Osteoblast (primary cell): ENCODE measurements at places on chromosomes 3 and 15.
A peak's percentile ranks its signal among the peaks of the same experiment; 100 is the strongest.

- peaks cover 21% of the 10 kb centered on the region for H3K4me1 ChIP-seq
- DNase-seq, result no peak
- H3K36me3 ChIP-seq, result no peaks in the 10 kb centered on the region
- H3K4me3 ChIP-seq, result no peak overlapping the region
- H3K27ac ChIP-seq, result no peak overlapping the region
These were observed 23.4 kb upstream of the NOX5 start for GRCh38 chr15:68990992-68991500.

DNA sequence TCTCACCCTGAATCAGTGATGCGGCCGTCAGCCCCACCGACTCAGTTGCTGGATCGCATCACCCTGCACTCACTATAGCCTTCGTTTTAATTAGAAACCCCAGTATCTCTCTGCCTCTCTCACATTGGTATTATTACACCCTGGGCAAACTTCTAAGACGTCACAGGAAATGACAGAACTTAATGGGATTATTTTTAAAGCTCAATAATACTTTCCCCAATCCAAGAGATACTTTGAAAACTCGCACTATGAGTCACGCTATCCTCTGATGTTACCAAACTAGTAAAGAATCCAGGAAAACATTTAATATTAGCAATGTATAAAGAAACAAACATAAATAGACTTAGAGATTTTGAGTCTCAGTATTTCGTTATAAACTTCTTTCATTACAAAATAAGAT is 36.6 kb downstream of the RUBCN start:
- peaks cover 53% of the 10 kb centered on the region for H3K36me3 ChIP-seq
- no peaks in the 10 kb centered on the region for H3K27me3 ChIP-seq
- no peak overlapping the region for H3K27ac ChIP-seq
- H3K4me1 ChIP-seq, result no peaks in the 10 kb centered on the region
- DNase-seq, result no peak

DNA sequence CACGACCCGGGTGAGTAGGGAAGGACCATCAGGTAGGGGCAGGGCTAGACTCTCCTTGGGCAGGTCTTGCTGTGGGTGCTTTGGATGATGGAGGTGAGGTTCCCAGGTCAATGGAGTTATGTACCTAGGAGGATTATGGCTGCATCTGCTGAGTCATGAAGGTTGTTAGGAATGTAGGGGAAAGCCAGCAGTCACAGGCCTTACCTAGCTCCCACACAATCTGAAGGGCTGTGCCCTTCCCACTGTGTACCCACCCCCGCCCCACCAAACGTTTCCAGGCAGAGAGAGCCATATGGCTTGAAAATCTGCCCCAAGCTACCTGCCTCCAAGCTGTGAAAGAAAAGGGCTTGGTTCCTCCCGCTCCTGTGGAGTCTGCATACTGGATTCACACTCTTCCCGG is 573.4 kb upstream of the DPPA4 start:
- no peaks in the 10 kb centered on the region for H3K36me3 ChIP-seq
- no peak for DNase-seq
- H3K27ac ChIP-seq, result no peak overlapping the region
- no peaks in the 10 kb centered on the region for H3K27me3 ChIP-seq
- no peaks in the 10 kb centered on the region for H3K4me1 ChIP-seq

GRCh38 chr15:70754862-70755261 is 8.5 kb downstream of the UACA start:
- peaks cover 34% of the 10 kb centered on the region for H3K36me3 ChIP-seq
- no peak overlapping the region for H3K4me3 ChIP-seq
- no peaks in the 10 kb centered on the region for H3K27me3 ChIP-seq
- H3K27ac ChIP-seq, result no peak overlapping the region

- H3K4me3 ChIP-seq, result no peak overlapping the region
- no peak for DNase-seq
- no peaks in the 10 kb centered on the region for H3K4me1 ChIP-seq
- H3K27ac ChIP-seq, result no peak overlapping the region
- no peaks in the 10 kb centered on the region for H3K27me3 ChIP-seq
These were observed 41.8 kb downstream of the IQCB1 start for GRCh38 chr3:121793078-121793477.

DNA sequence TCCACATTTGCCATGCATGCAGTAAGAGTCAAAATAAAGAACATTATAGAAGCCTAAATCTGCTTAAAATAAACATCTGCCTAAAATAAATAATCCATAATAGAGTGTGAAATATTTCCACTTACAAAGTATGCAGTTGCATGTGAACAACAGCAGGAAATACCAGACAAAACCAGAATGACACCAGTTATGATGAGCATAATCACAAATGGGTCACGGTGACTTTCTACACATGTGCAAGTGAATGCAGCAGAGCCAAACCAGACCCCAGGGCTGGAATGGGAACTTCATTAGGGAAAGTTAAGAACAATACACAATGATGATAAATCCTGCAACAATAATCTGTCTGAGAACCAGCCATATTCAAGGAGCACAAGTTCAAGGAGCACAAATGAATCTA is 615.5 kb downstream of the ROBO2 start:
- H3K4me1 ChIP-seq, result no peaks in the 10 kb centered on the region
- no peak overlapping the region for H3K27ac ChIP-seq
- DNase-seq, result no peak
- no peaks in the 10 kb centered on the region for H3K36me3 ChIP-seq
- no peak overlapping the region for H3K4me3 ChIP-seq

- DNase-seq, result peak; percentile 21
- no peaks in the 10 kb centered on the region for H3K27me3 ChIP-seq
- H3K36me3 ChIP-seq, result no peaks in the 10 kb centered on the region
- H3K4me3 ChIP-seq, result no peak overlapping the region
- peak overlapping the region; percentile 93 for H3K27ac ChIP-seq
These were observed 96.5 kb upstream of the PHLDB2 start for GRCh38 chr3:111762537-111762936.

DNA sequence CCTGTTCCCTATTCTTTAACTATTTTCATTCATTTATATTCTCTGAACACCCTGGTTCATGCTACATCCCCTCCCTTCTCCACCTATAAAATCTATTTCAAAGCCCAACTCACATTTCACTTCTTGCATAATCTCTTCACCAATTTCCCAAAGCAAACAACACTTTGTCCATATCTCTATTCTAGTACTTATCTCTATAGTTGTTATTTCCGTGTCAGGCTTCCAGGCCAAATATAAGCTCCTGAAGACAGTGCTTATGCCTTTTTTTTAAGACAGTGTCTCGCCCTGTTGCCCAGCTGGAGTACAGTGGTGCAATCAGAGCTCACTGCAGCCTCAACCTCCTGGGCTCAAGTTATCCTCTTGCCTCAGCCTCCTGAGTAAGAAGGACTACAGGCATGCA is 43.6 kb downstream of the DNAH12 start:
- no peaks in the 10 kb centered on the region for H3K27me3 ChIP-seq
- DNase-seq, result no peak
- no peak overlapping the region for H3K4me3 ChIP-seq
- H3K4me1 ChIP-seq, result no peaks in the 10 kb centered on the region
- no peaks in the 10 kb centered on the region for H3K36me3 ChIP-seq
- H3K27ac ChIP-seq, result no peak overlapping the region

GRCh38 chr15:29345549-29346525 is 76.2 kb upstream of the NSMCE3 start:
- no peaks in the 10 kb centered on the region for H3K36me3 ChIP-seq
- H3K4me1 ChIP-seq, result no peaks in the 10 kb centered on the region
- H3K27me3 ChIP-seq, result no peaks in the 10 kb centered on the region
- H3K4me3 ChIP-seq, result no peak overlapping the region

GRCh38 chr15:97317163-97317562 is 643.3 kb upstream of the ARRDC4 start:
- H3K36me3 ChIP-seq, result no peaks in the 10 kb centered on the region
- H3K27ac ChIP-seq, result no peak overlapping the region
- DNase-seq, result no peak
- H3K4me1 ChIP-seq, result no peaks in the 10 kb centered on the region

- no peaks in the 10 kb centered on the region for H3K4me1 ChIP-seq
- H3K27ac ChIP-seq, result no peak overlapping the region
- H3K36me3 ChIP-seq, result no peaks in the 10 kb centered on the region
- no peak overlapping the region for H3K4me3 ChIP-seq
These were observed 104.0 kb downstream of the NR1I2 start for GRCh38 chr3:119885746-119886530.

GRCh38 chr3:70249509-70250160 is 62.8 kb downstream of the MDFIC2 start:
- H3K27ac ChIP-seq, result no peak overlapping the region
- no peaks in the 10 kb centered on the region for H3K36me3 ChIP-seq
- DNase-seq, result no peak
- H3K27me3 ChIP-seq, result no peaks in the 10 kb centered on the region
- no peaks in the 10 kb centered on the region for H3K4me1 ChIP-seq

GRCh38 chr3:8848696-8849131 is 79.3 kb upstream of the OXTR start:
- DNase-seq, result no peak
- no peaks in the 10 kb centered on the region for H3K36me3 ChIP-seq
- no peak overlapping the region for H3K4me3 ChIP-seq
- H3K27me3 ChIP-seq, result no peaks in the 10 kb centered on the region
- peak overlapping the region; percentile 67 for H3K27ac ChIP-seq

DNA sequence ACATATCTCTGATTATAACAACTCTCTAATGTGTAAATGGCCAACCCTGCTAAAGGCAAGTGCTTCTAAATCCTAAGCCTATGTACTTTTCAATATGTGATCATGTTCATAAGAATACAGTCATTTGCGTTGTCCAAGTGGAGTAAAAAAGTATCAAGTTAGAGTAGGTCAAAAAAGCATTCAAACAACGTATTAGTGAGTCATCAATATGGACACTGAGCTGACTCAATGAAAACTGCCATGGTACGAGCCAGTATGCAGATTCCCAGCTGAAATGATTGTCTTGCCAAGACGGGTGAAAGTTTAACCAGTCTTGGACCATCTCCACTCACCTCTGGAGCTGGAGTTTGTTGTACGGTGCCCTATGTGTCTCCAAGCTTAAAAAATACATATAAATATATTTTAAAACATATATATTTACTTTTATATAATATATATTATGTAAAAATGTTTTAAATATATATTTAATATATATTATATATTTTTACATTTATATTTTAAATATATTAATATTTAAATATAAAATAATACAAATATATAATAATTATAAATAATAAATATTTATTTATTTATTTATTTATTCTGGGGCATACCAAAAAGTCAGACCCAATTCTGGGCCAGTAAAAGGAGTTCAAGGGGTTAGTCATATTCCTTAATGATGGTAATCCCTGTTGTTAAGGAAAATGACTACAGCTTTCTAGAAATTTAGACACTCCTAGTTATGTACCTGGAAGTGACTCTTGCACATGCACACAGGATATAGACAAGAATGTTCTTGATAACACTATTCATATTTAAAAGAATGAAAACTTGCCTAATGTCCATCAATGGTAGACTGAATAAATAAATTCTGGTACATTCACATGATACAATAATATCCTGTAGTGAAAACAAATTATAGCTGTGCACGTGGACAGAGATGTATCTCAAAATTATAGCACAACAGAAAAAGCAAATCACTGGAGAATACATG is 27.2 kb downstream of the PLSCR4 start:
- no peaks in the 10 kb centered on the region for H3K27me3 ChIP-seq
- DNase-seq, result no peak
- H3K4me1 ChIP-seq, result peaks cover 20% of the 10 kb centered on the region
- no peak overlapping the region for H3K27ac ChIP-seq

GRCh38 chr3:13135251-13135810 is 62.1 kb upstream of the IQSEC1 start:
- no peaks in the 10 kb centered on the region for H3K4me1 ChIP-seq
- no peaks in the 10 kb centered on the region for H3K27me3 ChIP-seq
- no peaks in the 10 kb centered on the region for H3K36me3 ChIP-seq
- H3K27ac ChIP-seq, result no peak overlapping the region
- H3K4me3 ChIP-seq, result no peak overlapping the region

DNA sequence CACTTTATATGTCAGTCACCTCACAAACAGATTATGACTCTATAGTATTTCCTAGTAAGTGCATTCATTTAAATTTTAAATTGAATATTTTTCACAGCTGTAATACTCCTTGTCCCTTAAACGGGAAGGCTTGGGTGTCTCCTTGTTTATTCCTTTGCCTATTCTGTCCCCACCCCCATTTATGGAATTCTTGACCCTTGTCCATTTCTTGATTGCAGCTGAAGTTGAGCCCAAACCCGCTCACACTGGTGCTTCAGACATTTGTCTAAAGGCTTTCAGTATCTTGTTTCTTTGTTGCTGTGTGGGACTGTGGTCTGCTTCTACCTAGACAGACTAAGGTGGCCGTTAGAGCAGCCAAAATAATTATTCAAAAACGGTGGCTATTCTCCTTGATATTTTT is 449.7 kb downstream of the FOXP1 start:
- H3K4me1 ChIP-seq, result peaks cover 12% of the 10 kb centered on the region
- no peaks in the 10 kb centered on the region for H3K27me3 ChIP-seq
- no peak overlapping the region for H3K27ac ChIP-seq
- no peak for DNase-seq
- no peak overlapping the region for H3K4me3 ChIP-seq

GRCh38 chr3:33433843-33434242 is 6.4 kb downstream of the UBP1 start:
- H3K36me3 ChIP-seq, result no peaks in the 10 kb centered on the region
- H3K4me1 ChIP-seq, result peaks cover 66% of the 10 kb centered on the region
- H3K27ac ChIP-seq, result no peak overlapping the region
- H3K27me3 ChIP-seq, result no peaks in the 10 kb centered on the region

- H3K4me1 ChIP-seq, result peaks cover 25% of the 10 kb centered on the region
These were observed 80.3 kb downstream of the FAIM start for GRCh38 chr3:138688871-138689299.

DNA sequence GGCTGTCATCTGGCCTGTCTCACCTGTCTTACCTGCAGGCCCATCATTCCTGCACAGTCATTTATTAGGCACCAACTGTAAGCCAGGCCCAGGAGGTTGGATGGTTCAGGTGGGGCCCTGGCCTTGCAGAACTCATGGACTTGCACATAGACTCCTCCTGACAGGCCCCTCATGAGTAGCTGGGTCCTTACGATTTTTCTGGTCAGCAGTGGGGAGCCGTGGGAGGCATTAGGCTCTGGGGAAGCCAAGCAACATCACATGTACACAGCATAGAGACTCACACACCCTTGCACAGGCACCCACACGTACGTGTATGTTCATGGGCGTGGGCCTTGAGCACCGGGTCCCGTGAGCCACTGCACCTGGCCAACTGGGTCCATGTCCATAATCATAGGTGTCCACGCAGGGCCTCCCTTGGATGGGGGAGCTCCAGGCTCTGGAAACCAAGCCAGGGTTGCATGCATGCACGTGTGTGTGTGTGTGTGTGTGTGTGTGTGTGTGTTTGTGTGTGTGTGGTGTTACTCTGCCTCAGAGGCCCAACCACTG is 20.3 kb downstream of the CISH start:
- DNase-seq, result peak; percentile 80
- H3K27me3 ChIP-seq, result no peaks in the 10 kb centered on the region
- H3K36me3 ChIP-seq, result no peaks in the 10 kb centered on the region

GRCh38 chr15:77830051-77830468 is 197.3 kb upstream of the LINGO1 start:
- H3K27ac ChIP-seq, result no peak overlapping the region
- DNase-seq, result peak; percentile 1
- no peak overlapping the region for H3K4me3 ChIP-seq
- H3K36me3 ChIP-seq, result no peaks in the 10 kb centered on the region
- peaks cover 17% of the 10 kb centered on the region for H3K27me3 ChIP-seq

- H3K4me1 ChIP-seq, result peaks cover 4% of the 10 kb centered on the region
- no peak for DNase-seq
- H3K4me3 ChIP-seq, result no peak overlapping the region
- H3K36me3 ChIP-seq, result no peaks in the 10 kb centered on the region
These were observed 121.4 kb upstream of the BFSP2 start for GRCh38 chr3:133278260-133279043.

- no peak overlapping the region for H3K27ac ChIP-seq
- H3K4me3 ChIP-seq, result no peak overlapping the region
- H3K4me1 ChIP-seq, result no peaks in the 10 kb centered on the region
- DNase-seq, result no peak
- no peaks in the 10 kb centered on the region for H3K36me3 ChIP-seq
These were observed 57.1 kb upstream of the STRIT1 start for GRCh38 chr3:155350571-155350970.
